Left renal cortex interstitium (tissue), 4 donors: ENCODE measurements at places on chromosomes 2 and 18. TPM values are rescaled to one million over a fixed set of nuclear protein-coding genes. Genes with fewer than 3 reads are reported as not detected.
A peak's percentile ranks its signal among the peaks of the same experiment; 100 is the strongest.

The NEDD4L gene
- polyA plus RNA-seq, result 148 TPM

The POTEI gene
- 0.13 TPM for polyA plus RNA-seq

The EFR3B gene
- polyA plus RNA-seq, result 8.8 TPM

GRCh38 chr2:61177727-61178549 is 15.9 kb downstream of the C2orf74 start:
- peak; percentile 20 for DNase-seq
